Myometrial cell (primary cell): ENCODE measurements at places on chromosomes 1 and 21. TPM values are rescaled to one million over a fixed set of nuclear protein-coding genes. Genes with fewer than 3 reads are reported as not detected.

The DSCAM gene
- total RNA-seq, result not detected in 2 replicates

The OR2L3 gene
- total RNA-seq, result not detected in 2 replicates

The LRRN2 gene
- not detected in 2 replicates for total RNA-seq

The TSPAN1 gene
- 0.29 TPM in 1 of 2 replicates, not detected in the other for total RNA-seq

The LHX8 gene
- not detected in 2 replicates for total RNA-seq

The RPE65 gene
- not detected in 2 replicates for total RNA-seq

The DRAXIN gene
- total RNA-seq, result not detected in 2 replicates

The FAM177B gene
- total RNA-seq, result not detected in 2 replicates

The CNIH3 gene
- total RNA-seq, result 0.29 TPM in 1 of 2 replicates, not detected in the other
